Progenitor cell of endocrine pancreas (in vitro differentiated cells): ENCODE measurements at places on chromosomes 3 and 15. TPM values are rescaled to one million over a fixed set of nuclear protein-coding genes. Genes with fewer than 3 reads are reported as not detected.

DNA sequence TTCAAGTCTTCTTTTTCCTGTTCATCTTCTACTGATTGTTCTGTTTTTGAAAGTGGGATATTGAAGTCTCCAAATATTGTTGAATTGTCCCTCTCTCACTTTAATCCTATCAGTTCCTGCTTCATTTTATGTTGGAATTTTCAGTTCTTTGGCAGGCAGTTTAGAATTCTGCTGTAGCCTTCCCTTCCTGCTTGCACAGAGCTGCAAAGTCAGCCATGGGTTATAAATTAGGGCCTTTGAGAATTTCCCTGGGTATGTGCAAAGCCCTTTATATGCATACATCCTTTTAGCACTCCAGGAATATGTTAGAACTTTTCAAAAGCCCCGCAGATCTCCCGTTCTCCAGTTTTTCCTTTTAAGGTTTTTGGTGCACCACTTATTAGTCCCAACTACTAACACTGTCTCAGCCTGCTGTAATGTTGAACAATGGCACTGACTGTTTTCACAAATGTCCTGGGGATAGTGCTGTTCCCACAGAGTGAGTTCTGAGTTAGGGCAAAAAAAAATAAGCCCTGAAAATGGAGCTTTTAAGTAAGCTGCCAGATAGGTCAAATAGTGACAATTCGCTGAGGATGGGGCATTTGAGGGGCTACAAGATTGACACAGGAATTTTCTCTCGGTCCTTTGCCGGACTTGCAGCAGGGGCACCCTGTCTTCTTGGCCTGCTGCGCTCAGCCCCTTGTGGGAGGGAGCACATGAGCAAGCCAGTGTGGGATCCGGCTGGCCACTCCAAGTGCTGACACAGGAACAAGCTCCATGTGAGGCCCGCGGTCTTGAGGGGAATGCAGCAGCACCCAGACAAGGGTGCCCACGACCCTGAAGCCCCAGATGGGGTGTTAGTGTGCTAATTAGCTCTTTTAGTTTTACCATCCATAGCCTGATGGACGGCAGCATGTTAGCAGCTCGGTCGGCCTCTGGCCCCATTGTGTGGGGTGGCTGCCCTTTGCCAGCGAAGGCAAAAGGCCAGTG is 96.0 kb downstream of the VPS8 start:
- no peak for DNase-seq
- H3K36me3 ChIP-seq = peaks cover 40% of the 10 kb centered on the region

- H3K36me3 ChIP-seq = no peaks in the 10 kb centered on the region
- H3K4me1 ChIP-seq = no peaks in the 10 kb centered on the region
- H3K4me3 ChIP-seq = no peak overlapping the region
- H3K27ac ChIP-seq = no peak overlapping the region
- DNase-seq = no peak
Measured at GRCh38 chr3:5972586-5972985, 785.1 kb downstream of the EDEM1 start.

- H3K4me1 ChIP-seq = peaks cover 1% of the 10 kb centered on the region
- no peak overlapping the region for H3K4me3 ChIP-seq
- no peak overlapping the region for H3K27ac ChIP-seq
- no peaks in the 10 kb centered on the region for H3K27me3 ChIP-seq
- H3K36me3 ChIP-seq = no peaks in the 10 kb centered on the region
Measured at GRCh38 chr3:83765956-83766355, 1192.8 kb upstream of the CADM2 start.

GRCh38 chr3:196624067-196624790 is 15.3 kb upstream of the NRROS start:
- H3K4me1 ChIP-seq = peaks cover 10% of the 10 kb centered on the region
- H3K27me3 ChIP-seq = peaks cover 3% of the 10 kb centered on the region
- H3K4me3 ChIP-seq = no peak overlapping the region

DNA sequence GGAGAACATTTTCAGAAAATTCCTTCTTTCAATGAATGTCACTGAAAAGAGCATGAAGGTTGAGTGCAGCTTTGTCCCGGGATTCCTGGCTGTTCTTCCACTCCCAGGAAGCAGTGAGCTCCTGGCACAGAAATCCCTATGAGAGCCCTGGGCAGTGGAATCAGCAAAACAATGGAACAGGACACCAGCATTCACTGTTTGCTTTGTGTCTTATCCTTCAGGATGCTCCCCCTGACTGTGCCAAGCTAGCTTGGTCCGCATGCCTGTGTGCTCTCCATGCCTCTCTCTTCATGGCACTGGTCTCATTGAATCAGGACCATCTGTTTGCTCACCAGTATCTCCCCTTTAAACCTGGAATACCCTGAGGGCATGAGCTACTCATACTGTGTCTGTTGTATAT is 102.0 kb upstream of the GADL1 start:
- no peak for DNase-seq
- H3K4me3 ChIP-seq = no peak overlapping the region
- H3K36me3 ChIP-seq = no peaks in the 10 kb centered on the region
- no peaks in the 10 kb centered on the region for H3K27me3 ChIP-seq

GRCh38 chr3:112635674-112636073 is 5.3 kb downstream of the CCDC80 start:
- H3K27ac ChIP-seq = no peak overlapping the region
- no peaks in the 10 kb centered on the region for H3K36me3 ChIP-seq

DNA sequence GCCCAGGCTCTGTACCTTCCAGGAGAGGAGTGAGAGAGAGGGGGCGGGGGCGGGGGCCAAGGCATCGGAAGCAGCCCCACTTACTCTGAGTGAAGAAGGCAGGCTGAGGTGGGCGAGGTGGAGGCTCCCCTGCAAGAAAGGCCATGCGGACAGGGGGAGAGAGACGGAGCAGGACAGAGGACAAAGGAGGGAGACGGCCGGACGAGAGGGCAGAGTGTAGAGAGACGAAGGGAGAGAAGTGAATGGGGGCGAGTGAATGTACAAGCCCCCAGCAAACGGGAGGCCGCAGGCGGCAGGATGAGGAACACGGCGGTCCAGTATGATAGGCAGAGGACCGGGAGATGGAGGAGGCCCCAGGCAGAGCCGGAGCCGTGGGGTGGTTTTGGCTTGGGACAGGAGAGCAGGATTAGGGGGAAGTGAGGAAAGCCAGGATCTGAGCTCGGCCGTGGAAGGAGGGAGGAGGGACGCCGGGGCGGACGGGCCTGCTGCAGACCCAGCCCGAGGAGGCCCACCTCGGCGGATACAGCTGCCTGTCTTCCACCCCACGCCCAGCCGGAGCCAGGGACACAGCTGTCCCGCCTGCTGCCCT is 38.8 kb downstream of the TNK2 start:
- H3K4me1 ChIP-seq = no peaks in the 10 kb centered on the region
- no peak for DNase-seq
- no peaks in the 10 kb centered on the region for H3K27me3 ChIP-seq
- H3K27ac ChIP-seq = peak overlapping the region; percentile 64

- no peak for DNase-seq
- H3K36me3 ChIP-seq = peaks cover 3% of the 10 kb centered on the region
- H3K27me3 ChIP-seq = no peaks in the 10 kb centered on the region
- peaks cover 27% of the 10 kb centered on the region for H3K4me1 ChIP-seq
- peak overlapping the region; percentile 94 for H3K4me3 ChIP-seq
- peak overlapping the region; percentile 100 for H3K27ac ChIP-seq
Measured at GRCh38 chr15:44286814-44287452, 1.6 kb upstream of the GOLM2 start.

GRCh38 chr15:84800365-84800806 is 16.8 kb upstream of the ALPK3 start:
- no peak overlapping the region for H3K27ac ChIP-seq
- no peak for DNase-seq
- peaks cover under 1% of the 10 kb centered on the region for H3K4me1 ChIP-seq
- no peaks in the 10 kb centered on the region for H3K27me3 ChIP-seq
- no peak overlapping the region for H3K4me3 ChIP-seq

- DNase-seq = no peak
- no peaks in the 10 kb centered on the region for H3K4me1 ChIP-seq
- no peaks in the 10 kb centered on the region for H3K36me3 ChIP-seq
- no peak overlapping the region for H3K4me3 ChIP-seq
Measured at GRCh38 chr3:171058058-171058457, 31.5 kb upstream of the SLC2A2 start.

DNA sequence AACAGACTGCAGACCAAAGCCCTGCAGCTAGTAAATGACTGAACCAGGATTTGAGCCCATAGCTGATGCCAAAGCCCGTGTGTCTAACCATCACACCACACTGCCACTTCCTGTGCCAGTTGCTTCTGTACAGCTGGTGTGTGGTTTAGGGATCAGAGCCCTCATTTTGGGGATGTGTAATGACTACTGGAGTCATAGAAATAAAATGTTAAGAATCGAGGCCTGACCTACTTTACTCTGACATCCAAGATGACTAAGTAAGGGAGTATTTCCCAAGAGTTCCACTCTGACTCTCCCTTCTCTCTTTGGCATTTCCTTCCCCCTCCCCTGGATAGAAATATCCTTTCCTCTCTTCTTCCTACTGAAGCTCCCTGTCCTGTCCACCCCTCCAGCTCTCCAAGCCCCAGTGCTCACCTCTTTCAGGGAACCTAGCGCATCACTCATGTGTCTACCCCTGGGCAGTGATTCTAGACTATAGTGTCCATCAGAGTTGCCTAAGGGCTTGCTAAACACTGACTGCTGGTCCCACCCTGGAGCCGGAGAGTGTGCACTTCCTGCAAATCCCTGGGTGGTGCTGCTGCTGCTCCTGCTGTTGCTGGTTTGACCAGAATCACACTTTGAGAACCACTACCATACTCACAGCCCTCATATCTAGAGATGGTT is 53.8 kb downstream of the MGLL start:
- DNase-seq = no peak
- H3K4me3 ChIP-seq = no peak overlapping the region
- H3K36me3 ChIP-seq = no peaks in the 10 kb centered on the region
- H3K27me3 ChIP-seq = peaks cover 33% of the 10 kb centered on the region
- no peak overlapping the region for H3K27ac ChIP-seq
- no peaks in the 10 kb centered on the region for H3K4me1 ChIP-seq

DNA sequence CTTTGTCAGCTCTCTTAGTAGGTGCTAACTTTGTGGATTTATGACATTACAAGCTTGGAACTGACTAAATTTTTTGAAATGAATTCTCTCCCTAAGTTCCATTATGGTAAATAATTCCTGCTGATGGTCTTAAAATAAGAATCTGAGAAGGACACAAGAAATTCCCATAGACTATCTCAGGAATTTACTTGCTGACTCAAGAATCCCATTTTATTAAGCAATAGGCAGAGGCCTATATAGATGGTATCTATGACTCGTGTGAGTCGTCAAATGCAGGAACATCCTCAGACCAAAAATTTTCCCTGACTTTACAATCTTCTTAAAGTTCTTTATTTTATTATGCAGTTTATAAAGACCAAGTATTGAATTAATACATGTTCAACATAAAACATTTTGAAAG is 30.7 kb upstream of the CBLB start:
- DNase-seq = no peak
- H3K4me3 ChIP-seq = no peak overlapping the region
- peaks cover 9% of the 10 kb centered on the region for H3K4me1 ChIP-seq
- no peak overlapping the region for H3K27ac ChIP-seq
- H3K27me3 ChIP-seq = no peaks in the 10 kb centered on the region

DNA sequence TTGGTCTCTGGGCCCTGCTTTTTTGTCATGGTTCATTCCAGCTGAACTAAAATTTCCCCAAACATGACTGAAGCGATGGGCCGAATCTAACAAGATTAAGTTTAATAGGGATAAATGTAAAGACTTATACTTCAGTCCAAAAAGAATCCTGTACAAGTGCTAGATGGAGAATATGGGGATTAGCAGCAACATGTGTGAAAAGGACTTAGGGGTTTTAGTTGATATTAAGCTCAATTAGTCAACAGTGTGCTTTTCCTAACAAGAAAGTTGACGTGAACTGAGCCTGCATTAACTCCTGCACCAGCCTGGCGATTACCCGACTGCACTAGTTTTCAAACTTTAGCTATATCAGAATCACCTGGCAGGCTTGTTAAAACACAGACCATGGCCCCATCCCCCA is 61.0 kb upstream of the BBX start:
- no peak overlapping the region for H3K27ac ChIP-seq
- DNase-seq = no peak
- H3K4me1 ChIP-seq = no peaks in the 10 kb centered on the region
- no peaks in the 10 kb centered on the region for H3K27me3 ChIP-seq
- H3K4me3 ChIP-seq = no peak overlapping the region

DNA sequence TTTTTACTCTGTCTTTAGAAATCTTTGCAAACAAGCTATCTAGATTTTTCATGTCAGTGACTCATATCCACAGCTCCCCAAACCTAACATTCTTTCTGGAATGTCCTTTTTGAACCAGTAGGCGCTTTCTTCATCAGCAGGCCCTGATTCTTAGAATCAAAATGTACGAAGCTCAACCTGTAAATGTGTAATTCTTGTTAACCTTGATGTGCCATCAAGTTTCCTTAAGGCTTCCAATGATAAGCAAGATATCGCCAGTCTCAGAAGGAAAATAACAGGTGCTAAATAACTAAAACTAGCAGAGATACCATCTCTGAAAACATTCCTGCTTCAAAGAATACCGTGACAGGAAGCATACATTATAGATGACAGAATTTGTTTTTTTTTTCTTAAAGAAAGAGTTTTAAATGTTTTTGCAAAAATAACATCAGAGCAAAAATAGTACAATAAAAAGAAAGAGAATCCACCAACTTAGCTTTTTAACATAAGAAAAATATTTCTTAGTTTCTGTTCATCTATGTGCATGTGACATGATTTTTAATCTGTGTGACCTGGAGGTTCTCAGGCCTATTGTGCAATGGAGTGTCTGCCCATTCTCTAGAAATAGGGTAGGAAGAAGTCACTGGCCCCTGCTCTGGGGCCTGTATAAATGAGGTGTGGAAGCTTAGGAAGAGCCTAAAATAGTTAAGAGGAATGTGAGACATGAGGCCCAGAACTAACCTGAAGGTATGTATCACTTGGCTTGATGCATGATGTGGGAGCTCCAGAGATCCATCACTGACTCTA is 14.7 kb upstream of the SECISBP2L start:
- DNase-seq = no peak
- no peak overlapping the region for H3K4me3 ChIP-seq
- H3K27ac ChIP-seq = no peak overlapping the region

- H3K36me3 ChIP-seq = peaks cover 38% of the 10 kb centered on the region
- no peak overlapping the region for H3K27ac ChIP-seq
- H3K4me3 ChIP-seq = no peak overlapping the region
- DNase-seq = no peak
Measured at GRCh38 chr3:172132159-172132586, 92.8 kb downstream of the FNDC3B start.

- peaks cover 32% of the 10 kb centered on the region for H3K36me3 ChIP-seq
- no peak overlapping the region for H3K27ac ChIP-seq
- H3K4me3 ChIP-seq = no peak overlapping the region
- peaks cover 16% of the 10 kb centered on the region for H3K4me1 ChIP-seq
- DNase-seq = no peak
Measured at GRCh38 chr3:25532431-25533162, 104.5 kb downstream of the RARB start.

GRCh38 chr15:89632563-89633430 is 22.5 kb downstream of the KIF7 start:
- no peaks in the 10 kb centered on the region for H3K4me1 ChIP-seq
- no peaks in the 10 kb centered on the region for H3K27me3 ChIP-seq
- H3K27ac ChIP-seq = peak overlapping the region; percentile 41
- DNase-seq = no peak
- H3K36me3 ChIP-seq = peaks cover 47% of the 10 kb centered on the region

The FANCD2OS gene
- total RNA-seq = not detected in 2 replicates

The TUSC7 gene
- not detected in 2 replicates for total RNA-seq

The GUCA1C gene
- not detected in 2 replicates for total RNA-seq

The TRPC1 gene
- total RNA-seq = 16.5 and 17.6 TPM in 2 replicates

The ARRDC4 gene
- 11.9 and 12.1 TPM in 2 replicates for total RNA-seq

The CAV3 gene
- total RNA-seq = not detected in 2 replicates

The CFAP20DC gene
- total RNA-seq = 8.0 and 10.4 TPM in 2 replicates

The CKMT1B gene
- total RNA-seq = 1.8 and 3.3 TPM in 2 replicates

The COLQ gene
- 9.2 and 9.9 TPM in 2 replicates for total RNA-seq

The BUB1B gene
- total RNA-seq = 40.1 and 42.6 TPM in 2 replicates

The MAGI1 gene
- 142 and 150 TPM in 2 replicates for total RNA-seq

The TMEM43 gene
- 38.2 and 40.0 TPM in 2 replicates for total RNA-seq

The SLC28A1 gene
- total RNA-seq = not detected in 2 replicates

The LMLN gene
- 8.0 and 14.4 TPM in 2 replicates for total RNA-seq

The ZPLD1 gene
- total RNA-seq = not detected in 2 replicates
